Thoracic aorta (tissue), 2 donors: ENCODE measurements at places on chromosomes 11 and 22. TPM values are rescaled to one million over a fixed set of nuclear protein-coding genes. Genes with fewer than 3 reads are reported as not detected.

DNA sequence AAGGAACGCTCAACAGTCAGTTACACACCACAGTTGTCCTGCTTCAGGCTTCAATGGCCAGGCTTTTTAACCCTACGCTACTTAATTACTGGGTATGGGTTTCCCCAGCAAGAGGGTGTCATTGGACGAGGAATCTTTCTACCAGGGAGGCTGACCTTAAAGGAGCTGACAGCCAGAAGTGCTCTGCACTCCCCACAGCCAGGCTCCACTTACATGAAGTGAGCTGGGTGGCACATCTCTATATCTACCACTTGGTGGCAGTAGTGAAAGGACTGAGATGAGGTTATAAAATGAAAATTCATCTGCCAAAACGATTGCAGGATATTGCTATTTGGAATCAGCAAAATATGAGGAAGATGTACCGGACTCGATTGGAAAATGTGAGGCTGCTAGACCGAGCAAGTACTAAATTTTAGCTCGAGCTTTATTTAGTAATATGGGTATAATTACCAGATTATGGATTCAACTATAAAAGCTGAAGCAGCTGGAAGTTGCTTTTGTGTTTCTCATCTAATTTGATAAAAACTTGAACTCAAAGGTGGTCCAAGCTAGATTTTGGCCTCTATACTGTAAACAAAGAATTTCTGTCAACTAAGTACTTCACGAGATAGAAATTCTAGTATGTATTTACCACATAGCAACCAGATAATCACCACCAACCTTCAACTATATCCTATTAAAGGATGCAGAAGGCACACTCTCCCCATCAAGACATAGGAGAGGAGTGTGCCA lies 53.9 kb upstream of the CEP126 start:
- no peak for DNase-seq

GRCh38 chr11:111352231-111352746 lies 26.8 kb downstream of the POU2AF1 start:
- DNase-seq, result no peak

DNA sequence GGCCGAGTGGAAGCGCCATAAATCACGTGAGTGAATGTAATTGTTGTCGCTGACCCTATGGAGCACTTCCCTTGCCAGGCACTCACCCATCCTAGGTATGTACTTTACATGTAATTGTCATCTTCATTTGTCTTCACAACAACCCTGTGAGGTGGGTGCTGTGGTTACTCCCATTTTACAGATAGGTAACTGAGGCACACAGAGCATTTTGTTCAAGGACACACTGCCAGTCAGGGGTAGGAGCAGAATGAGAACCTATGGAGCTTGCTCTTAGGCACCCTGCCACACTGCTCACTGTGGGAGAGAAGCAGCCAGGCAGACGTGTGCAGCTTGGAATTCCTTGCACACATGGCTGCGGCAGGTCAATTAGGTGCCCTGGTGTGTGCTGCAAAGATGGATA lies 785 bp upstream of the EFCAB6 start:
- DNase-seq, result no peak

DNA sequence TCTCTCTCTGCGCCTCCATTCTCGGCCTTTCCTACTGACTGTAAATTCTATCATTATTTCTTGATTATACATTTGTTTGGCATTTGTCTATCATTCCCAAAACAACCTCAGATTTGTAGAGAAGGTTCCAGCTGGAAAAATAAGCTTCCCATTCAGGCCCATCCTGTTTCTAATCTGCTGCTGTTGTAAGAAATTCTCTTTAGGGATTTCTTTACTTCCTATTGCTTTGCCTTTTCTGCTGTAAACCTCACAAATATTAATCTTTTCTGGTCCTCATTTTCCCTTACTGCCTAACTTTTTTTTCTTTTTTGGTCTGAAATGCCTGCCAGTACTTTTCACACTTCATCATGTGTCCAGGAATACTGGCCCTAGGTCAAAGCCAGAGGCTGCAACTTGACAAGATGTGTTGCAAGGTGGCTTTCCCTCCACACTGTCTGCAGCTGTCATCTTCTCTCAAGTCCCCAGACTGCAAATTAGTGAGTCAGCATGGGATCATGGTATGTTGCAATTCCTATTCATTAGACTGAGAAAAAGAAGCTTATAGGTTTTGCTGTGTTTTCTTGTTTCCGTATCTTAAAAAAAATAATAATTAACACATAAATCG lies 858.7 kb upstream of the CHORDC1 start:
- DNase-seq, result no peak

DNA sequence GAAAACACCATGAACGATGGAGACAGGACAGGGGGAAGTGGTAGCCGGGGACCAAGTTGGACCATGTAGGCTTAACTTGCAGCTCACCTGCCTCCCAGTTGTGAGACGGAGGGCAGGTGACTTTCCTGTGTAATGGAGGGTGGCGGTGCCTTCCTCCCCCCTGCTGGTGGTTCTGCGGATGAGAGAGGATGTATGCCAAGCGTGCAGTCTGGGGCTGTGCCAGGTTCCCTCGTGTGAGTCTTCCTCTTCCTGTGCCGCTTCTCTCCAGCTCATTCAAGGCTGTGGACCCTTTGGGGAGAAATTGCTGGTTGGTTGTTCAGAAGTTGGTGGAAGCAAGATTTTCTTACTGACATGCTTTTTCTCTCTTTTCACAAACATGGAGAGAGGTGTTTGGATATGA lies 35.1 kb downstream of the MPPED1 start:
- no peak for DNase-seq

GRCh38 chr11:32752001-32752400 lies 42.5 kb downstream of the CCDC73 start:
- DNase-seq, result no peak

DNA sequence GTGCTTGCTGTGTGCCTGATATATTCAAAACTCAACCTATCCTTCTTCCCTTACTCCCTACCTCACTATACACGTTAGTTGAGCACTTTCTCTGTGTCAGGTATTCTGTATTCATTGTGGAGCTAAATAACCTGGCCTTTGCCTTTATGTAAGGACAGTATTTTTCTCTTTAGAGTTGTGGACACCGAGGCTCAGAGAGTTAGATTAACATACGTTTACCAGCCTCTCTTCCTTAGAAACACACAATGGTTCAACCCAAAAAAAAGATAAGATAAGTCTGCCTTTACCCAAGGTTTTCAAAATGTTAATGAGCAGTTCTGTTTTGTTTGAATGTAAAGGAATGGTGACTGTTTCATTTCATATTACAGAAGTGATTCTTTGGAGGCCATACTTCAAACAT lies 45.0 kb downstream of the CBL start:
- no peak for DNase-seq

DNA sequence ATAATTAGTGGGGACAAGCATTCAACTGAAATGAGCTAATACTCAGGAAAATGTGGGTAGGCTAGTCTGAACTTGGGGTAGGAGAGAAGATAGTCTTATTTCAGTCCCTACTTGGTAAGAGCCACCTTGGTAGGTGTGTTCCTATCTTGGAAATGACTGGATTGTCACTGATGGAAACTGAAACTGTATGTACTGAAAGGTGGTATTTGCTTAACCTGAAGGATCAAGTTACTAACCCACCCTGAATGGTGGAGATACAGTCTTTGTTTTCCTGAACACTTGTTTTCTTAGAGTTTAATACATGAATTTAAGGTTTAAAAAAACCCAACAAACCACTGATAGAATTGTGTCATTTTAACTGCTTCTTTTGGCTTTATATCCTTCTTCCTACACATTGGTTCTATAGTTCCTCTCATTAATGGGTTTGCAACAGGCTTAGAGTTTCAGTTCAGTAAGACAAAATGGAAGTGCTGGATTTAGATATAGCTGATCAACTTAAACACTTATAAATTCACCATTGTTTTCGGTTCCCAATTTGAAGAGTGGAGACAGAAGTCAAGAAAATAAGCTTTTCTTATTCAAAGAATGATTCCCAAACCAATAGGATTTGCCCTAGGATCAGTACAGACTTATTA lies 4.2 kb downstream of the FAR1 start:
- no peak for DNase-seq

- peak; percentile 80 for DNase-seq
These were observed 26.8 kb downstream of the RPL3 start for GRCh38 chr22:39292561-39293074.

DNA sequence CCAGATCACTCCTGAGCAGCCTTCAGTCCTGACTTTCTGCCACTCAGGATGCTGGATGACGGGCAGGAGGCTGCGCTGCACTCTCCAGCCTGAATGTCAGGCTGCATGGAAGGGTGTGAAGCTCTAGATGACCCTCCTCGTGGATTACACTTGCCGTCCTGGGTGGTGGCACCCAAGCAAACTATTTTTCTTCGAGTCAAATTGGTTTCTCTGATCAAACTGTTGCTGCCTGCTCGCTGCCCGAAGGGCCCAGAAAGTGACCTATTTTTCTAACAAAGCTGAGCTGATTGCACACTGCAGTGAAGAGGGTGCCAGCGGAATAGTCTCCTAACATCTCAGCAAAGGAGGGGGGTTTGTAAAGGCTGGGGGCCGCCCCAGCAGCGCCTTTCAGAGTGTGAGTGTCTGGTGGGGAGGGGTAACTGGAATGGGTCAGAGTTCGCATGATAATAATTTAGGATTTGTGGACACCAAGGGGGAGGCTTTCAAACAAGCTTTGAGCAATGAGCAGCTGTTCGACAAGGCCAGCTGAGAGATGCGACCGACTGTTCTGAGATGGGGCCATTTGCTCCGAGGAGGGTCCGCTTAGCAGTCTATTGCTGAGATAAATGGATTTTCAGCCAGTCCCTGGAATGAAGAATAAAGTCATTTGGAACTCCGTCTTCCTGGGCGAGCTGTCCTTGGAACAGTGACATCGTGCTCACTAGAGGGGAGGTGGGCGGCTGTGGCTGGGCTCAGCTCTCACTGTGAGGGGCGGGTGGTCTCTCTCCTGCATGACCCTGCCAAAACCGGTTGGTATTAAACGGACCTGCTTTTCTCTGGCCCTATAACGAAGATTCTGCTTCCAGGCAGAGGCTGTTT lies 537.6 kb downstream of the BRD1 start:
- no peak for DNase-seq

- no peak for DNase-seq
These were observed 93.6 kb downstream of the MTNR1B start for GRCh38 chr11:93063086-93063485.

- DNase-seq, result no peak
These were observed 9.5 kb upstream of the CBX6 start for GRCh38 chr22:38881464-38881871.

DNA sequence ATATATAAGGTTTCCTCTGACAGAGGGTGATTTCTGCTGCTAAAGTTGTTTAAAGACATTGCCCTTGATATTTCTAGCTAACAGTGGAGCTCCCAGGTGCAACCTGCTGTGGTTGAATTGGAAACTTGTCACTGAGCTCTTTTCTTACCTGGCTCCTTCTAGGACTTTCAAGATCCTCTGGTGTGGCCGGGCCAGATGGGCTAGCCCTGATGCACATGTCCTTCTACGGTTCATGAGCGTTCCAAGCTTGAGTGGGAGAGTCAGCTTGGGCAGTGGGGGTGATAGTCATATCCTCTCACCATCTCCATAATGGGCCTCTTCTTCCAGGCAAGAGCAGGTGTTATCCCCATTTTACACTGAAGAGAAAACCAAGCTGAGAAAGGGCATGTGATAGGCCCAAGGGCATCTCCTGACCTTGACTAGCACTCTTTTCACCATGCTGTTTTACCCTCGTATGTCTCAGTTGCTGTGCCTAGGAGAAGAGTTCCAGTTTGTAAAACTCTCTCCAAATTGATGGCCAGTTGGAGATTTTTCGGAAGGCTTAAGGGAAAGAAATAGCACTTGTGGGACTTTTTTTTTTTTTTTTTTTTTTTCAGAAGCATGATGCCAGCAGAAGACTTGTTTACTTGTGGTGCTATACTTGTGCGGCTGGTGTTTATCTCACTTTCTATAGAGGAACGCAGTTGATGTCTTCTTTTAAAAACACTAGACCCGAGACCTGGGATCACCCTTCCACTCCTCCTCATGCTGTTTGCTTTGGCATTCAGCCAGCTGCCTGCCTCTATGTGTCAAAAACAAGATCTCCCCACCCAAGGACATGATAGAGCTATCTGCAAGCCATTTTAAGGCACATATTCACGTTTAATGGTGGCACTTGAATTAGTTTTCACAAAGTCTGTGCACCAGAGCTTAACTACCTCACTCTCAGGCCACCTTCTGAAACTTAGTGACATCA lies 32.6 kb downstream of the TEAD1 start:
- no peak for DNase-seq

GRCh38 chr11:15991215-15991614 lies 365.1 kb downstream of the SOX6 start:
- DNase-seq, result no peak

DNA sequence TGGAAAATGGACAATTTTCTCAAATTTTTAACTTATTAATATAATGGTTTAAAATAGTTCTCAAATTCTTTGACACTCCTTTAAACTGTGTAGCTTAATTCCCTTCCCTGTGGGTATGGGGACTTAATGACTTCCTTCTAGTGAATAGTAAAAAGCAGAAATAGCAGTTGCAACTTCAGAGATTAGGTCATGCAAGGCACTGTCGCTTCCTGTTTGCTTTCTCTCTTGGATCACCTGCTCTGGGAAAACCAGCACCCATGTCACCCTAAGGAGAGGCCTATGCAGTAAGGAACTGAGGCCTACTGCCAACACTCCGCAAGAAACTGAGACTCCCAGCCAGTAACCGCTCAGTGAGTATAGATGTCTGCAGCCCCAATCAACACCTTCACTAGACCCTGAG lies 5.5 kb upstream of the PANX3 start:
- no peak for DNase-seq

DNA sequence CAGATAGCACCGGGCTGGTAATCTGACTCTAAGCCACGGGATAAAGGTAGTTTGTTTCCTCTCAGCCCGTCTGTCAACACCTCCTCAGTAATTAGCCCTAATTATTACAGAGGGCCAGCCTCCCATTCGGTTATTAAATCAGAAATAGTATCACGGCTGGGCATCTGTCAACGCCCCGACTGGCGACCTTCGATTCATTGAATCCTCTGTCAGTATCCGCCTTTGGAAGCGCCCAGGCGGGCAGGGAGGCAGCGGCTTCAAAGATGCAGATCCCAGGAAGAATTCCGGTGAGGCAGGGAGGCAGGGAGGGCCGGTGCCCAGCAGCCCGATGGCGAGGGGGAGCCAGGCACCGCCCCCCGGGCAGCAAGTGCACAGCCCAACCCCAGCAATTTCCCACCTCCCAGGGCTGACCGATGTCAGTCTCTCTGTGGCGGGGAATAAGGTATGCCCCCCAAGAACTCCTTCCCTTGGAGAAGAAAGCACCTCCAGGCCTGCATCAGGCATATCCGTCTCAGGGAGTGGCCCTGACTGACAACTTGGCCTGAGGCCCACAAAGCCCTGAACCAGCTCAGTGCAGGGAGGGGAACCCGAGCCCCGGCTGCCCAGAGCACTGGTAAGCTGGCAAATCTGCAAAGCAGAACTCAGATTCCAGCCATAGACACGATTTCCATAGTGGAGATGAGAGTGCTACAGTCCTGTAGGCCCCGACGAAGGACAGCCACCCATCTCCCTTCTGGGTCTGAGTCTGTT lies 11.4 kb downstream of the GNB1L start:
- DNase-seq, result no peak

OR52I2 gene
- not detected for total RNA-seq

ZNF143 gene
- 45.1 TPM for total RNA-seq

BTBD18 gene
- total RNA-seq, result not detected

SPTBN2 gene
- total RNA-seq, result 5.6 TPM

MPZL3 gene
- total RNA-seq, result 0.41 TPM

MFRP gene
- total RNA-seq, result 0.27 TPM

PPARA gene
- total RNA-seq, result 67.8 TPM

MSANTD2 gene
- total RNA-seq, result 16.4 TPM

OR5P2 gene
- not detected for total RNA-seq

IL17REL gene
- total RNA-seq, result not detected
